SW480 (cell line): ENCODE measurements at places on chromosomes 7 and 10.

DNA sequence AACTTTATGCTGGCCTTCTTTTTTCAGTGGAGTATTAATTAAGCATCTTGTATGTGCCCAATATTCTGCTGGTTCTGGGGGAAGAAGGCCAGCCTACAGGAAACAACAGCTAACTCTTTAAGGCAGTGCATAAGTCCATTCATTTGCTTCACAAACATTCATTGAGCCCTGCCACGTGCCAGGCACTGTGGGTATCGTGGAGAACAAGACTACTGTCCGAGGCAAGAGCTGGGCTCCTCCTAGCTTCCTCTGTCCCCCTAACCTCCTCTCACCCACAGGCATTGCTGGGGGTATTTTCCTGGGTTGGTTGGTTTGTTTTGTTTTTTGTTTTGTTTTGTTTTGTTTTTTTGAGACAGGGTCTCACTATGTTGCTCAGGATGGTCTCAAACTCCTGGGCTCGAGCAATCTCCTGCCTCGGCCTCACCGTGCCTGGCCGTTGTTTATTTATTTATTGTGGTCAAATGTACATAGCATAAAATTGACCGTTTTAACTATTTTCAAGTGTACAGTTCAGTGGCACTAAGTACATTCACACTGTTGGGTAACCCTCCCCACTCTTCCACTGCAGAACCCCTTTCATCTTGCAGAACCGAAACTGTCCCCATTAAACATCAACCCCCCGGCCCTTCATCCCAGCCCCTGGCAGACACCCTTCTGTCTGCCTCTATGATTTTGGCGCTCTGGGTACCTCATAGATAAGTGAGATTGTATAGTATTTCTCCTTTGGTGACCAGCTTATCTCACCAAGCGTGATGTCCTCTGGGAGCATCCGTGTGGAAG lies 32.6 kb downstream of the CHST3 start:
- no peak for DNase-seq

DNA sequence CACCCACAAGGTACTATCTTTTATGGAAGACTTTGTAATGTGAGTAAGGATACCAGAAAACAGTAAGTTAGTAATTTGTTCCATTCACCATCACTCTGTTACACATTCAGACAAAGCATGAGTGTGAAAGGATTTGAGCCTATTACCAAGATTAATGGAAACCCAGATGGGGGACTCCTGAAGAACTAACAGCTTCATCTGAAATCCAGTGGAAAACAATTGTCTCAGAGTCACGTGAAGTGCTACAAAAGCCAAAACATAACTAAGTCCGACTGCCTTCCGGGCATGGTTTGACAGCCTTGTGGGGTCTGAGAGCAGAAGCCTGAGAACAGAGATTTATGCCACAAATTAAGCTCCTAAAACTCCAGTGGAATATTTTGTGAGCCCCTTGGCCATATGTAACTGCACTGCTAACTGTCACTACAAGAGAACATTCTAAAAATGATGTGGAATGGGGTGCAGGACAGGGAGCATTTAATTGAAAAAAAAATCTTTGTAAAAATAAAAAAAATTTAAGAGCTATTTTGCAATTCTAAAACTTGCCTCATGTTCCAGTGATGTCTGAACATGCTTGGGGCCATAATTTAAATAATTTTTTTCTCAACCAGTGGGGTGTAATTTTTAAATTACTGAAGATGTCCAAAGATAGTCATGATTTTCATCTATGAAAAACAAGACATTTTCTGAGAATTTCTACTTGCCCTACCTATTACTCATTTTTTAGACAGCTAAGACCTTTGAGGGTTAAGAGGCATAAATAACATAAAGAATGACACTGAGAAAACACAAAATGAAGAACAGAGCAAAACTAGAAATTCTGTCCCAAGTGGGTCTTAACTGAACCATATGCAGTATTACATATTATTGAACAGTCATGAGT lies 555.0 kb downstream of the INHBA start:
- no peak for DNase-seq

GRCh38 chr7:116798232-116798631 lies 64.2 kb upstream of the CAPZA2 start:
- DNase-seq, result no peak

GRCh38 chr10:72466018-72466417 lies 111.3 kb upstream of the DNAJB12 start:
- DNase-seq, result no peak

GRCh38 chr7:7176406-7177043 lies 5.8 kb upstream of the C1GALT1 start:
- peak; percentile 91 for DNase-seq

DNA sequence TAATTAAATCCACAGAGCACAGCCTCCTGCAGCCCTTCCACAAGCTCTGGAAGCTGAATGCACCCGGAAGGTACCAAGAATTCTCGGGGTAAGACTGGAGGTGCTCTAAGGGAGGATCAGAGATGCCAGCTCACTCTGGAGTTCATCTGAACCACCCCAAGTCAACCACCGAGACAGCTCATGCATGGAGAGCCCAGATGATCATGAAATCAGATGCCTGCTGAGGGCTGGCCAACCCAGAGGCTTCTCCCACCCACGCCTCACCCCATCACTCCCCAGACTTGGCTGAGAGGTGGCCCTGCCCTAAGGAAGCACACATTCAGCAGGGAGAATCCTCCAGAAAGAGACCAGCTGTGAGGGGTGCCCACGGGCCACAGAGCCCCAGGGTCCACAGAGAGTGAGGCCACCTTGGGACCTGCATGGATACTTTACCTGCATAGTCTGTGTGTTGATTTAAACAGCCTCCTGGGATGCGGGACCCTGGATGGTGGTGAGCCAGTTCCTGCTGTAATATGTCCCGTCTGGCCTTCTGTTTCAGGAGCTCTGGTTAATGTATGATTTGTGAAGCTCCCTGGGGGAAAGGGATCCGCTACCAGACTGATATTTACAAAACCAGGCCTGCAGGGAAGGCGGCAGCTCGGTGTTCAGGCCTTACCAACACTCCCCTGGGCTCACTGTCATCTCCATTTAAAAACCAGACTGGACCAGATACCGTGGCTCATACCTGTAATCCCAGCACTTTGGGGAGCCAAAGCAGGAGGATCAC lies 64.9 kb downstream of the INSIG1 start:
- DNase-seq, result no peak

DNA sequence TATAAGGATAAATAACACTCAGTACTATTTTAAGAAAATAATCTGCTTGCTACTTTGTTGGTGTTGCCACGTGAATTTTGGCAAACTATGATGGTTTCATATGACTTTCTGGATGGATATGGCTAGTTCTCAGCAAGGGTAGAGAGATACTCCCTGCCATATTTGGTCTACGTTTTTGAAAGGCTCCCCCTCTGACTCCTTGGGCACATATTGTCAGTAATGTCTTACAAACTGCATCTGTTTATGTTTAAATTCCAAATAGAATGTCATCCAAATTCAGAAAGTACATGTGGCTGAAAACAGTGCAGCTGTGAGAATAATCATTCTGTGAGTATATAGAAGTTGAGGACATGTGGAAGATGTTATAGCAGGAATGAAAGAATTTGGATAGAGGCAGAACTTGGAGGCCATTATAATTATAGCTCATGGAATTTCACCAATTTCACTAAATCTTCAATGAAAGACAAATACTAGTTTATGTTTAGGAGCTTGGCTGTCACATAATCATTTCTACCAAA lies 107.8 kb downstream of the SRI start:
- DNase-seq, result no peak

- no peak for DNase-seq
Observed at GRCh38 chr7:134855442-134855841, 76.0 kb downstream of the CALD1 start.

DNA sequence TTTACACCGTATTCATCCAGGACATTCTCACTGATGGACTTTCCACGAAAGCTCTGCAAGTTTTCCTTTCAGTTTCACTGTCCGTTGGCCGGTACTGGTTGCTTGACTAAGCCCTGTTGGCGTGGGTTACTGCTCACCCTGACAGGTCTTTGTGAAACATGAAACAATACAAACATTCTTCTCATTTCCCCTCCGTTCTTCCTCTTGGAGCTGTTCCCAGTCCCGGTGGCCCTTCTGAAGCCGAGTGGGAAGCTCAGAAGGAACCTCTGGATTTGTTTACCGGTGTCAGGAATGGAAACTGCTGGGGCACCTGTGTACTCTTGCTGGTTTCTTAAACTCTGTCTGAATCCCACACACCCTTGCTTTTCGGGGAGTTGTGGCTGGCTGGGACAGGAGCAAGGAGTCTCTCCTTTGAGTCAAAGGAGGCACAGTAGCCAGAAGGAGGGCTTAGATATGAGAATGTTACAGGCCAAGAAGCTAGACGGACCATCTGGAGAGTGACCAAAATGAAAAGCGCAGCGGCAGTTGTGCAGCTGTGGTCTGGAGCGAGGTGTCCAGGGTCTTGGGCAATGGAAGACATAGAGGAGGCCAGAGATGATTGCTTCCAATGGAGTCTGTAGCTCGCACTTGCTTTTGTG lies 45.7 kb downstream of the LYZL2 start:
- DNase-seq, result peak; percentile 78

- no peak for DNase-seq
Observed at GRCh38 chr7:115368998-115369397, 447.1 kb downstream of the MDFIC start.

DNA sequence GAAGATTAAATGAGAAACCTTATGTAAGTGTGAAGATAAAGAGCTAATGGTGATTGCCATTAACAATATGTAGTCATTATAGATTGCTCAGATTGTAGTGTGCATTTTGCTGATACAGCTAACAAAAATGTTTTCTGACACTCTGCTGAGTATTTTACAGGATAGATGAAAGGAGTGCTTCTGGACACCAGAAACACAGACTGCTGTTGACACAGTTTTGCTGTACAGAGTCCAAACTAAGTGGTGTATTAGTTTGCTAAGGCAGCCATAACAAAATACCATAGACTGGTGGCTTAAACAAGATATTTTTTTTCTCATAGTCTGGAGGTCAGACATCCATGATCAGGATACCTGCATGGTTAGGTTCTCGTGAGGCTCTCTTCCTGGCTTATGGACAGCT lies 2.2 kb downstream of the SMC3 start:
- DNase-seq, result no peak
